Hindlimb muscle (tissue), 1 donor: ENCODE measurements at places on chromosomes 2 and 18.

GRCh38 chr2:121837591-121837990 lies 82.1 kb downstream of the TSN start:
- no peak for DNase-seq

DNA sequence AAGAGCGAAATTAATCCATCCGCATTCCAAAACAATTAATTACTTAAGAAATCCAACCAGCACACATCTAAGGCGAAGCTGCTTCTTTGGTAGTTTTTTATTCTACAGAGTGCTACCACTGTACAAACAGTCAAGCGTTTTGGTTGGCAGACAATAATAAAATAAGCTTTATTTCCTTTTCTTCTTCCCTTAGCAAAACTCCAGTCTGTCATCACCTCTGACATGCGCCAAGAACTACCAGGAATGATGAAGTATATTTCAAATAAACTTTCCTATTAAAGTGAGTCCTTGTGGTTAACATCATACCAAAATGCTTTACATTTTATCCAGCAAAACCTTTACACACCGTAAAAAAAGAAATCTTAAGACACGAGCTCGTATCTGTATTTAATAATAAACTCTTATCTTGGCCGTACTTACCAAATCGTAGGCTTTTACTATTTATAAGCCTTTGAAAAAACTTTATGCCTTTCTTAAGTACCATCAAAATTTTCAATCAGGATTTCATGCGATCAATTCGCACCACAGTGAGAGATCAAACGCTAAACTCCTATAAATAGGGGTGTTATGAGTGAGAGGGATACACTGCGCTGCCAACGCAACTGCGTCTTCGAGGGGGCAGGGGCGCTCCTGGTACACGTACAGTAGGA lies 1.3 kb downstream of the ATL2 start:
- peak; percentile 39 for DNase-seq

- DNase-seq, result no peak
These were observed 1165.6 kb upstream of the ZEB2 start for GRCh38 chr2:145685383-145686050.

GRCh38 chr2:104685591-104685990 lies 168.3 kb upstream of the POU3F3 start:
- DNase-seq, result no peak

- DNase-seq, result no peak
These were observed 4.6 kb downstream of the NEU2 start for GRCh38 chr2:233037078-233037477.

DNA sequence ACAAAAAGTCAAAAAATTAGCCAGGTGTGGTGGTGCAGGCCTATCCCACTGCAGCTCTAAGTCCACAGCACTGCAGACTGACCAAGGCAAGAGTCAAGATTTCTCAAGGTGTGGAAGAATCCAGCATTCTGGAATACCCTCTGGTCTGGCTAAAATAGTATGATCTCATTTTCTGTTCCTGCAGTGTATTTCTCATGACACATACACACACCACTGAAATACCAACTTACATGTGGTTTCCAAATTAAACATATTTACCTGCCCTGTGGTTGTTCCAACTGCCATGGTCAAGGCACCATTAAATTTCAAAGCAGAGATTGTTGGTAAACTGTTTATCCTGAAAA lies 30.9 kb downstream of the NOL10 start:
- no peak for DNase-seq

- DNase-seq, result no peak
These were observed 3.3 kb downstream of the TNP1 start for GRCh38 chr2:216856406-216857065.

DNA sequence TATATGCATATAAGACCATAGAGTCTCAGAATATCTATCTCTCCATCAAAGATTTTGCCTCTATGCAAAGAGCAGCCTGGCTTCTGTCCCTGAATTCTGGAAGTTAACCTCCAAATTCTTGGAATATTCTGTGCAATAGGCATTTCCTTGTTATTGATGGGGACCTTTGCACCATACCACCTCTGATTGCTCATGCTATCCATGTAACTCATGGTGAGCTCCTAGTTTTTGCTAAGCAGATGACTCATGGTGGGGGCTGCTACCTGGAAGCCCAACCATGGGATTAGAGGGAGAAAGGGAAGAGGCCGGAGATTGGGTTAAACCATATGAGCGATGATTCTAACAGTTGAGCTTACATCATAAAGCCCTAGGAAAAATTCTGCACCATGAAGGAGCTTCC lies 310.2 kb upstream of the FIGN start:
- DNase-seq, result no peak

DNA sequence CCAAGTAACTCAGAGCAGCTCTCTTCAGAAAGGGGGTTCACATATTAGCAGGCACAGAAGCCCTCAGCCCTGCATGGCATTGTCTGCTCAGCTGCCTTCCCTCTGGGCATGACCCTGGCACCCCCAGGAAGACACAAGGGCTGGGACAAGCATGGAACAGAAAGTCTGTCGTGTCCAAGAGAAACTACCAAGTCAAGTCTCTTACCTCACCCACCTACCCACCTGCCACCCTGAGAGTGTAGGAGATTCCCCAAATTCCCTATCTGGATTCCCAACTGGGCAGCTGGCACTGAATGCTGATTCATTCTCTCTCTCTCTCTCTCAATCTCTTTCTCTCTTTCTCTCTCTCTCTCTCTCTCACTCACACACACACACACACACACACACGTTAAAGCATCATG lies 21.6 kb downstream of the SMAD7 start:
- no peak for DNase-seq

DNA sequence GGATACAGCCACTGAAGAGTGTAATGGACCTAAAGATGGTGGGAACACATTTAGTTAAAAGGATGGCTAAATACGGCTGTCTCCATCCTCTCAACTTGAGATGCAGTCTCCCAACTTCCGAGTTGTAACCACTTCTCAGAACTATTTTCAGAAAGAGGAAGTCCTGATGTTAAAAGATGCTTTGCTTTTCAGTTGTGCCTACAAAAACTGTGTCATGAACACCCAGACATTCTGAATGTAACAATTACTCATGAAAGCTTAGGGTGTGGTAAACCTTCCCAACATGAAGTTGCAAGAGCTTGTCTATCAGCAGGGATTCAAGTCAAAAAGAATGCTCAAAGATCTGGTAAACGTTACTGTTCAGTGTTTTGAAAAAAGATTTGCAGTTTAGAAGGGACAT lies 147.9 kb downstream of the DOCK10 start:
- DNase-seq, result no peak

DNA sequence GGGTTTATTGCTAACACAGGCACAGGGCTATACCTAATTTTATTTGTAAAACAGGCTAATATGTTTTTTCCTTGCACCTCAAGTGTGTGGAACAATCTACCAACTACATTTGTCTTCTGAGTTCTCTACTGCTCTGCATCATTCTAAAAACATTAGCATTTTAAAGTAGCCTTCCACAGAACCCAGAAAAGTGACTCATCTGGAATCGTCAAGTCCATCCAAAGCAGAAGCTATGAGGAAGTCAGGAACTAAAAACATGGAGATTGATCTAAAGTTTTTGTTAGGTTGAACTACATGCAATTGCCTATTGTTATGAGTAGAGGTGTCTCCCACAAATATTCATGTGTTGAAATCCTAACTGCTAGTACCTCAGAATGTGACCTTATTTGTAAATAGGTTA lies 70.9 kb downstream of the SUCLG1 start:
- no peak for DNase-seq

DNA sequence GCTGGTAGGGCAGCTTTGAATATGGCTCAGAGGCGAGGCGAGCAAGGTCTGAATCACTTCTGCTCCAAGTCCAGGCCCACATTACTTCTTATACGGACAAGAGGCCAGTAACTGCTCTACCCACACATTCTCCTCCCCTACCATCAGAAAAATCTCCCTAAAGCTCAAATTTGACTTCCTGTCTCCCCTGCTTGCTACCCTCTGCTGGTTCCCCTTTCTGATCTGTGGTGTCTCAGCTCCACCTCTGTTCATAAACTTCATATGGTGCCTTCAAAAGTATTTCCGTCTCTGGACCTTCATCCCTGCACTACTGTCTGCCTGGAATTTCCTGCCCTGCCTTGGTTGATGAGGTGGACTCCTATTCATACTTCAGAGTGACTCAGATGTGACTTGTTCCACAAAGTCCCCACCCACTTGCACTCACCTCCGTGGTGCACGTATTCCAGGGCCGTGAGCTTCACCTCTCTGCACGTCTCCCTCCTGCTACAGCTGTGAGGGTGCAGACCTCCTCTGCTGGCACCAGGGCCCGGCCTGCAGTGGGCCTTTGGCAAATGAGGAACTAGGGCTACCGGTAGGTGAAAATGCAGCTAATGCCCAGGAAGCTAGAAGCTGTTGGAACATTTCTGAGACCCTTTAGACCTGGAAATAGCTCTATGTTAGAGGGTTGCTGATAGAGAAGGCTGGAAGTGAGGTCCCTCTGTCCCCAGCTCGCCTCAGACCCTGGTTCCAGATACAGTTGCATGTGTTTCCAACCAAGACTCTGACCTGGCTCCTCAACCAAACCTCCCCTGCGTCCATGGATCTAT lies 24.6 kb upstream of the KCMF1 start:
- no peak for DNase-seq
